ENCODE measurements at places on chromosomes 4 and X. TPM values are rescaled to one million over a fixed set of nuclear protein-coding genes. Genes with fewer than 3 reads are reported as not detected.

GRCh38 chr4:60404027-60404426 is 796.1 kb upstream of the ADGRL3 start:
- no peak for DNase-seq

DNA sequence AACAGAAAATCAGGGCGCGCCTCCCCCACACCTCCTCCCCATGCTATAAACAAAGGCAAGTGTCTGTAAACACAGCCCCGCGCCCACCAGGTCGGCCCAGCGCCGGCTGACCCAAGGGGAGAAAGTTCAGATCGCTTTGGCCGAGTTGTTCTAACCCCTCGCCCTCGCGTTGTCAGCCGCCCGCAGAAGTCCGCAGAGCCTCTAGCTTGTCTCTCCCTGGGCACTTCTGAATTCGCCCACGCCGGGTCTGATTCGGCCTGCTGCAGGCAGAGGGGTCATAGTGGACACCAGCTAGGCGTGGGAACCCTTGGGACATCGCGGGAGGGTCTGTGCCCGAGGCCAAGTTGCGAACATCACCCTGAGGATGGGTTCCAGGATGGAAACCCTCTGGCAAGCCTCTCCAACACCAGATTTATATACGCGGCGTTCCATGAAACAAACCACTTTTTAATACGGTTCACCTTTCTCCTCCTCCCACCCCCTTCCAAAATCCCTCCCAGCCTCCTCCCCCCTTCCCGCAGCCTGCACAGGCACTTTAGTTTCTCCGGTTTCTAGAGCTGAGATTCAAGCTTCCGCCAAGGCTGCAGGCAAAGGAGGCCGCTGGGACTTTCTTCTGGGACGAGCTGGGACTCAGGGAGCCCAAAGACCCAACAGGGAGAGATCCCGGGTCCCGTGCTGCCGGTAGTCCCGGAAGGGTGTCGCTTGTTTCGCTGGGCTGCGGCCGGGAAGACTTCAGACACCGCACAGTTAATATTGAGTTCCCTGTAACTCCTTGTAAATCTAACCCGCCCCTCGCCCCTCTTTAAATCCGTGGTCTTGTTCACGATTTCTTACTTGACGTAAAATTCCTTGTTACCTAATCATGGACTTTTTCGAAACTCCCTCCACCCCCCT is 4.7 kb downstream of the HAND2 start:
- DNase-seq: no peak

GRCh38 chrX:38807873-38808272 is 6.6 kb downstream of the MID1IP1 start:
- DNase-seq: no peak

- DNase-seq: no peak
Observed at GRCh38 chrX:27968352-27968751, 12.9 kb downstream of the DCAF8L1 start.

- no peak for DNase-seq
Observed at GRCh38 chr4:163474027-163474426, 473 bp upstream of the TKTL2 start.

GRCh38 chr4:39157520-39157919 is 24.8 kb upstream of the WDR19 start:
- DNase-seq: no peak

DNA sequence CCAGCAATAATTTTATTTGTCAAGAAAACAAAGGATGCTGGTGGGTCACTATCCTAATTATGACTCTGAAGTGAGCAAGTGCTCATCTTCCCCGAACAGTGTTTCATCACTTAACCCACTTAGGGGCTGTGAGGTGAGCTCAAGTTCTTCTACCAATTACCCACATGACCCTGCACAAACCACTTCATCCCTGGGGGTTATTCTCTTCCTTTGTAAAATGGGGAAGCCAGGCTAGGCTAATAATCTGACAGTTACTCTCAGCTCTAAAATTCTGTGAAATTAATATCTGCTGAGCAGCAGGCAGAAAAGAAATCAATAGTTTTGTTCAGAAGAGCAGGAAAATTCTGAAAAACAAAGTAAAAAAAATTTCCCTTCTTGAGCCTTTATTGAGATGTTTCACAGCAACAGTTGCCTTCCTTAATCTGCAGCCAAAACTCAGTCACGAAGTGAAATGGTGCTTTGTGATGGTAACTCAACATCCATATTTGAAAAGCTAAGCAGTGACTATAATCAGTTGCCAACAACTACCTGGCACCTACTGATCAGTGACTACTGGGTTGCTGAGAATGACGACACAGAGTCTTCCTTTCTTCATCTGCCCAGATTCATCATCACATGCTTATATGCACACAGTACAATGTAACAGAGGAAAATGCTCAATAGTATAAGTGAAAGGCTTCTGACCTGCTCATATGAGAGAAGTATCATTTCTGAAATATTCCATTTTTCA is 24.1 kb downstream of the ATP8A1 start:
- DNase-seq: no peak

GRCh38 chrX:2466876-2467656 is 33.7 kb downstream of the DHRSX start:
- DNase-seq: no peak

DNA sequence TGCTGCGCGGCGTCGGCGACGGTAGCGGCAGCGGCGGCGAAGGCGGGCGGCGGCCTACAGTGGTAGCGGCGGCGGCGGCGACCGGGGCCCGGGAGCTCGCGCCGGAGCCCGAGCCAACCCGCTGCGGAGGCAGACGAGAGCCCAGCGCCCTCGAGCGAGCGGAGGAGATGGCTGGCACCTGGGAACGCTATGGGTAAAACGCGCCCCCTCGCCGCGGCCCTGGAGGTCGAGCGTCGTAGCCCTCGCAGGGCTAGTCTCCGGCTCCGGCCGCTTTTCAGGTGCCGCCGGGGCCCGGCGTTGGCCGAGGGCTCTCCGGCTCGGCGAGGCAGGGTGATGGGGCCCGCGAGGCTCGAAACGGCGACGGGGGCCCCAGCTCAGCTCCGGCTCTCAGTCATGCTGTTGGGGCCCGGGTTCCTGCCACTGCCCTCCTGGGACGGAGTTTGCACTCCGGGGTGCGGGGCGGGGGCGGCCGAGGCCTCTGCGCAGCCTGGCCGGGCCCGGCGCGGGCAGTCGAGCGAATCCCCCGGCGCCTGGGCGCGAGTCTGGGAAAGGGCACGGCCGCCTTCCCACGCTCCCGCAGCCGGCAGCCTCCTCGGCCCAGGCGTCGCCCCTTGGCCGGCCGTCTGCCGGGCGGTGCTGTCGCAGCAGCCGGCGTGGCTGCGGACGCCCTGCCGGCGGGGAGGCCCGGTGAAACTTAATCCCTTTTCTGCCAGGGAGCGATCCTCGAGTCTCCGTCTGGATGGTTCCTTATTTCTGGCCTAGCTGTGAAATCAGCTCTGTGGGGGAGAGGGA is 768 bp downstream of the MID2 start:
- DNase-seq: peak; percentile 29

DNA sequence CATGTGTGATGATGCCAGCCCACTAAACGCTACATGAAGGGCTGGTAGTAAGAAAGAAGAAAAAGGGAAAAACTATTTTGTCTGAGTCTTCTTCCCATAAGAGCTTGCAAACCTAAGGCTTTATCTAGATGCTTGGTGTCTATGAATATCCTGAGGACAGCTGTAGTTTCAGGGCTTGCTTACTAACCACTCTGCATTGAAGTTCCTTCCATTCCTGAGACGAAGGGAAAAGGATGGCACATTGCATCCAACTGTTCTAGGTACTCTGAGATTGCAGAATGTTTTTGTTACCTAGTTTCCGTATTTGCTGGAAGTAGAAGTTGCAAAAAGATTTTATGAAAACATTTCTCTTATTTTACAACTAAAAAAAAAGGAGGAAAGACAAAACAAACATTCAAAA is 544.6 kb downstream of the IL15 start:
- DNase-seq: no peak

GRCh38 chr4:75997946-75998345 is 7.2 kb upstream of the SDAD1 start:
- DNase-seq: no peak

DNA sequence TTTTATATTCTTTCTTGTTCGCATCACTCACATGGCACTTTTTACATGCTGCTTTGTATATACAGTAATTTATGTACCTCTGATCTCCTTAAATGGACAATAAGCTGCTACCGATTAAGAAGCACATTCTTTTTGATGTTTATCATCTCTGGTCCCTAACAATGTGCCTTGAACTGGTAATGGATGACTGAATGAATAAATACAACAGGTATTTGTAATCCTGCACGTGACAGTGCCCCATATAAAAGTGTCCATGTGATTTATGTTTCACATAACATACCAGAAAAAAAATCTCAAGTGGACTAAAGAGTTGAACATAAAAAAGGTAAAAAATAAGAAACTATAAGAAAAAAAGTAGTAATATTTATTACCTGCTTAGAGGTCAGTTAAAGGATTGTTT is 7.7 kb upstream of the SLAIN2 start:
- no peak for DNase-seq

ADGRG4 gene
- polyA plus RNA-seq: not detected

RIPPLY1 gene
- not detected for polyA plus RNA-seq

VSIG4 gene
- 16.2 TPM for polyA plus RNA-seq

ARFIP1 gene
- 18.8 TPM for polyA plus RNA-seq

EGFL6 gene
- 53.7 TPM for polyA plus RNA-seq

HPGD gene
- polyA plus RNA-seq: 6.1 TPM

RAB40A gene
- polyA plus RNA-seq: 0.89 TPM

NAP1L3 gene
- polyA plus RNA-seq: 7.7 TPM
